ENCODE measurements at places on chromosomes 3 and 15.

GRCh38 chr3:117045143-117045542, 335.6 kb downstream of the TUSC7 start:
- peak; percentile 17 for DNase-seq

- DNase-seq: no peak
Measured at GRCh38 chr15:96112018-96112417, 218.5 kb upstream of the NR2F2 start.

DNA sequence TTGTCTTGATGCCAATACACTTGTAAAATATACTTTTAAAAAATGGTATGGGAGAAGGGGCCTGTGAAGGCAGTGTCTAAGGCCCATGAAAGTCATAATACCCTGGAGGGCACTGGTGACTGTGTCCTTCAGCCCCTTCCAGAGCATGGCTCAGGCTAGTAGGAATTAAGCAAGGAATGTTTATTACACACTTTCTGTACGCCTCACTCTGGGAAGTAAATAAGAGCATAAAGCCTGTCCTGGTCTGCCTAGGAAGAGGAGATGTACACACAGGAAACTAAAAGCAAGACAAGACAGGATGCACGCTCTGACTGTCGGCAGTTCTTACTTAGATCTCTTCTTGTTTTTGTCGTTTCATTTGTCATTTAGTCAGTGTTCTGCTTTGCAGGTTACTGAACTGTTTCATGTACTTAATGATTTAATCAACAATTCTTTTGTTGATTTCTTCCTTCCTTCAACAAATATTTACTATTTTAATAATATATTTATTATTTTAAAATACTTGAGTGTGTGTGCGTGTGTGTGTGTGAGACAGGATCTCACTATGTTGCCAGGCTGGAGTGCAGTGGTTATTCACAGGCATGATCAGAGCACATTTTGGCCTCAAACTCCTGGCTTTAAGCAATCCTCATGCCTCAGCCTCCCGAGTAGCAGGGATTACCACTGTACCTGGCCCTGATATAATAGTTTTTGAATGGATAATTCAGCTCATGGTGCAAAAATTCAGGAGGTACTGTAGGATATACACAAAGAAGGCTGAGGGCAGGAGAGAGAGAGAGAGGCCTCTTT, 9.0 kb upstream of the SMAD6 start:
- DNase-seq: no peak

DNA sequence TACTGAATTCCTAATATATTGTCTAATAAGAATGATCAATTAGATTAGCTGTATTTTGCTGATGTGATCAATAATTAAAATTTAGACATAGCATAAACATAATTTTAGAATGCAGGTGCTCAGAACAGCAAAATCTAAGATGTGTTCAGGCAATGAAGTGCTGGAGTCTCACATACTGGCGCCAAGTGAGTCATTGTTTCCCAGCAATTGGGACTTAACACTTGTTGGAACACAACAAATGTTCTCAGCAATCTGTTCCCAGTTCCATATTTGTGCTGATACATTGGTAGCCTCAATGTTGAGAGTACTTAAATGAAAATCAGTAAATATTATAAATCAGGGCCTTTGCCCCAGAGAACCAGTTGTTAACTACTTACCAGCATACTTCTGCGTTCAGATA, 619.0 kb downstream of the ROBO1 start:
- DNase-seq: no peak

GRCh38 chr3:133935843-133936769, 40.4 kb upstream of the RAB6B start:
- DNase-seq: no peak

GRCh38 chr3:184320104-184320445, 5.7 kb downstream of the EIF4G1 start:
- peak; percentile 98 for DNase-seq

- no peak for DNase-seq
Measured at GRCh38 chr3:114877378-114878113, 269.5 kb downstream of the ZBTB20 start.

All from ELR (cell line).